ENCODE measurements at places on chromosomes 5 and 9.

GRCh38 chr5:3615217-3615616 is 19.6 kb downstream of the IRX1 start:
- no peaks in the 10 kb centered on the region for H3K36me3 ChIP-seq
- no peaks in the 10 kb centered on the region for H3K4me1 ChIP-seq
- no peak overlapping the region for H3K4me3 ChIP-seq
- H3K27ac ChIP-seq, result no peak overlapping the region

DNA sequence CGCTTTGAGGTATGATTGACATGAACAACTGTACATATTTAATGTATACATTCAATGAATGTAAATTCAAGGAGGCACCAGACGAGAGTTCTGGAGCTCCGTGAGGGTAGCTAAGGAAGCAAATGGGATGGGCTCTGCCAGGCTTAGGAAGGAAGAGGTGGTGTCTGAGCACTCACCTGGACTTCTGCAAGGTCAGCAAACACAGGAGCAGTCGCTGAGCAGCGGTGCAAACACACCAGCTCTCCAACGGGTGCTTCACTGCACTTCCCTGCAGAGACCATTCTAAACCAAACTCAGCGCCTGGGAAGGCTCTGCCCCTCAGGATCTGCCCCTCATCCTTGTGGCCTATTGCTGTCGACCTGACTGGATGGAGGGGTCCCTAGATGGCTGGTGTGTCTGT is 101.5 kb downstream of the COL23A1 start:
- H3K27ac ChIP-seq, result no peak overlapping the region
- no peak overlapping the region for H3K4me3 ChIP-seq
- peaks cover 6% of the 10 kb centered on the region for H3K4me1 ChIP-seq
- H3K27me3 ChIP-seq, result no peaks in the 10 kb centered on the region
- H3K36me3 ChIP-seq, result no peaks in the 10 kb centered on the region

DNA sequence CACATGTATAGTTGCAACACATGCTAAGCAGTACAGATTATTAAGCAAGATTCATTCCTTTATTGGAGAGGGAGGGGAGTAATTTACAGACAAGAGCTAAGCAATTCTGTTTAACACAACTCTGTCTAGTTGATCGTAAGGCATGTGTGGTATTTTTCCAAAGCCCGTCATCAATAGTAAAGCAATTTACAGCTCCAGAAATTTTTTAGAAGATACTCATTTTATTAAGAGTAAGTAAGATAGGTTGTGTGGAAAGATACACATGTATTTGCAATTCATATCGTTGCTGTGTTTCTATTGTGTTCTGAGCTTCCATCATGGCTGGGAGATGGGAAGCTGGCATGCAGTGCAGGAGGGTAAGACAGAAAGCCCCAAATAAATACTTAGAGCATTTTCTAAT is 289.2 kb upstream of the TMEM161B start:
- H3K36me3 ChIP-seq, result no peaks in the 10 kb centered on the region
- H3K4me3 ChIP-seq, result no peak overlapping the region
- no peaks in the 10 kb centered on the region for H3K4me1 ChIP-seq
- no peak overlapping the region for H3K27ac ChIP-seq
- no peak for DNase-seq

DNA sequence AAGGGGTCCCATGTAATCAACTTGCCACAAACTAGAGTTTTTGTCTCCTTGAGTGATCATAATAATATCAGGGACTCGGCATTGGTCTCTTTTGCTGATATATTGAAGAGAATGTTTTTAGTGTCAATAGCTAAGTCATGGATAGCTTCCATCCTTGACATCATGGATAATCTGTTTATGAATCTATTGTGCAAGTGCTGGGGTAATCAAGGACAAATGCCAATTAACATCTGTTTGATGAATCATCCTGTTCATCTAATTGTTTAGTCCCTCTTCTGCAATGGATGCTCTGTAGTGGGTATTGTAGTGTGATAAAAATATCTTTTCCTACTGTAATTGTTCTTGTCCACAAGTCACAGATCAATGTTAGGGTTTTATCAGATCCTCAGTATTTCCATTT is 607.5 kb upstream of the SEMA6A start:
- no peaks in the 10 kb centered on the region for H3K27me3 ChIP-seq
- no peaks in the 10 kb centered on the region for H3K36me3 ChIP-seq
- no peak overlapping the region for H3K4me3 ChIP-seq
- H3K4me1 ChIP-seq, result no peaks in the 10 kb centered on the region
- no peak overlapping the region for H3K27ac ChIP-seq
- no peak for DNase-seq

GRCh38 chr5:11251247-11251646 is 490.2 kb upstream of the DAP start:
- no peaks in the 10 kb centered on the region for H3K27me3 ChIP-seq
- no peaks in the 10 kb centered on the region for H3K36me3 ChIP-seq
- no peak overlapping the region for H3K27ac ChIP-seq
- no peak overlapping the region for H3K4me3 ChIP-seq

DNA sequence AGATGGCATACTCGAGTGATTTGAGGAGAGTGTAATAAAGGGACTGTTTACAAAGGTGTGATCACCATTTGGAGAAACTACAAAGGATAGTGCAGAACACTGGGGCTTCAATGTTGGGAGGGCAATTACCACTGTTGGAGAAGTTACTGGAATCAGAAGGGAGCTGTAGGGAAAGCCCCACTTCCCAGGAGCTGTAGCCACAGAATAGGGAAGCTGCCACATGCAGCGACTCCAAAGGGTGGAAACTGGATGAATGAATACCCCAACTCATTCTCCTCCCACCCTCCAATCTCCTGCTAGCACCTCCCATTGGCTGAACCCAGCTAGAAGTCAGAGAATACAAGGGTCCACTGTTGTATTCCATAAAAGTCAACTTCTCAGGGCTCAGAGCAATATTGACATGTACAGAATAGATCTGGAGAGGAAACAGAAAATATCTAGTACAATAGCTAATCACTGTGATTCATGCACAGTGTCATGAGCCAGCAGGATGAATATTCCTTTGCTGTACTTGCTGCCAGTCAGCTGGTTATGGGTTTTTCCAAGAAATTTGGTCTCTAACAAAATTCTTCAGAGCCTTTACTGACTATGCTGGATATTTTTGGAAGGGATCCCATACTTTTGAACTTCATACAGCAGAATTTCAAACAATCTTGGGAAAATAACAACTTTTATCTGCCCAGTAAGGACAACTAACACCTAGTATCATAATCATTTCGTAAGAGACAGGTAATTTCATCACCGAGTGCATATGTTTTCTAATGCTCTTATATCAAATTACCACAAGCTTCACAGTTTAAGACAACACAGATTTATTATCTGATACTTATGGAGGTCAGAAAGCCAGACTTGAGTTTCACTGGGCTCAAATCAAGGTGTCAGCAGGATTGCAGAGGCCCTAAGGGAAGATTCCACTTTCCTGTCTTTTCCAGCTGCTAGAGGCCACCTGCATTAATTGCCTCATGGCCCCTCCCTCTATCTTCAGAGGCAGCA is 39.6 kb downstream of the PDCD1LG2 start:
- H3K4me1 ChIP-seq, result no peaks in the 10 kb centered on the region
- no peak overlapping the region for H3K27ac ChIP-seq
- no peaks in the 10 kb centered on the region for H3K36me3 ChIP-seq
- H3K4me3 ChIP-seq, result no peak overlapping the region
- DNase-seq, result no peak

- no peaks in the 10 kb centered on the region for H3K36me3 ChIP-seq
- H3K27me3 ChIP-seq, result no peaks in the 10 kb centered on the region
- peaks cover 3% of the 10 kb centered on the region for H3K4me1 ChIP-seq
- DNase-seq, result no peak
- H3K4me3 ChIP-seq, result no peak overlapping the region
These were observed 191.5 kb downstream of the ZNF608 start for GRCh38 chr5:124554746-124555578.

GRCh38 chr5:37971483-37972024 is 131.7 kb upstream of the GDNF start:
- no peak for DNase-seq
- H3K27me3 ChIP-seq, result no peaks in the 10 kb centered on the region
- H3K4me3 ChIP-seq, result no peak overlapping the region
- no peaks in the 10 kb centered on the region for H3K4me1 ChIP-seq
- H3K36me3 ChIP-seq, result no peaks in the 10 kb centered on the region
- no peak overlapping the region for H3K27ac ChIP-seq

- H3K36me3 ChIP-seq, result no peaks in the 10 kb centered on the region
- no peaks in the 10 kb centered on the region for H3K27me3 ChIP-seq
- no peak overlapping the region for H3K4me3 ChIP-seq
- DNase-seq, result no peak
- no peaks in the 10 kb centered on the region for H3K4me1 ChIP-seq
- no peak overlapping the region for H3K27ac ChIP-seq
These were observed 2.9 kb upstream of the MACIR start for GRCh38 chr5:103255691-103256090.

DNA sequence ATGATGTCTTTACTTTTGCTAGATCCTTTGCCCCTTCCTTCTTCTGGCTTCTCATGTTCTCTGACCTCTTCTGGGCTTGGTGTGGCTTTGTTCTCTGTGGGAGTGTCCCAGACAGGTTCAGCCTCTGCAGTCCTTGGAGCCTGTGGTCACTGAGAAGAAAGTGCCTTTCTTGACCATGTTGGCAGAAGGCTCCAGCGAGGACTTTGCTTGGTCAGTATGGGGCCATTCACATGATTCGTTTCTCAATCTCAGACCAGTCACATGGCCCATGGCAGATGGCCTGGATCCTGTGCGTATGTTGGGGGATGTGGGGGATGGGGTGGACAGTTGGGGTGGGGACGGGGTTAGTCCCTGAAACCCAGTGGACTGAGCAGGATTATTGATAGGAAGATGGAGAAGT is 274.1 kb downstream of the ARHGAP26 start:
- no peak overlapping the region for H3K4me3 ChIP-seq
- no peak for DNase-seq
- H3K36me3 ChIP-seq, result no peaks in the 10 kb centered on the region
- no peak overlapping the region for H3K27ac ChIP-seq

- H3K4me3 ChIP-seq, result peak overlapping the region; percentile 64
- peaks cover 2% of the 10 kb centered on the region for H3K4me1 ChIP-seq
- H3K27me3 ChIP-seq, result peaks cover 3% of the 10 kb centered on the region
- H3K27ac ChIP-seq, result no peak overlapping the region
- DNase-seq, result no peak
These were observed 617 bp upstream of the PTPRD start for GRCh38 chr9:10613419-10613818.

DNA sequence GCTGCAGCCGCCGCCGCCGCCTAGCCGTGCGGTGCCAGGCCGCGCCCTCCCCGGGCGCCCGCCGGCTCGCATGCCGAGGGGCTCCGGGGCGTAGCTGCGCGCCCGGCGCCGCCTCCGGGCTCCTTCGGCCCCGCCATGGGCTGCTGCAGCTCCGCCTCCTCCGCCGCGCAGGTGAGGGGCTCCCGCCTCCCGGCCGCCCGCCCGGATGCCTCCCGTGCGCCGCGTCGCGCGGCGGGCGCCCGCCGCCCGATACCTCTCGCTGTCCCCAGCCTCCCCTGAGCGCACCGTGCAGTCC is 230 bp downstream of the SLC44A1 start:
- peak overlapping the region; percentile 84 for H3K4me3 ChIP-seq
- DNase-seq, result no peak
- no peaks in the 10 kb centered on the region for H3K36me3 ChIP-seq
- H3K4me1 ChIP-seq, result peaks cover 23% of the 10 kb centered on the region
- H3K27me3 ChIP-seq, result no peaks in the 10 kb centered on the region

GRCh38 chr9:76115982-76116646 is 225.6 kb downstream of the PCSK5 start:
- no peak overlapping the region for H3K4me3 ChIP-seq
- no peaks in the 10 kb centered on the region for H3K36me3 ChIP-seq
- H3K27ac ChIP-seq, result no peak overlapping the region
- DNase-seq, result no peak

DNA sequence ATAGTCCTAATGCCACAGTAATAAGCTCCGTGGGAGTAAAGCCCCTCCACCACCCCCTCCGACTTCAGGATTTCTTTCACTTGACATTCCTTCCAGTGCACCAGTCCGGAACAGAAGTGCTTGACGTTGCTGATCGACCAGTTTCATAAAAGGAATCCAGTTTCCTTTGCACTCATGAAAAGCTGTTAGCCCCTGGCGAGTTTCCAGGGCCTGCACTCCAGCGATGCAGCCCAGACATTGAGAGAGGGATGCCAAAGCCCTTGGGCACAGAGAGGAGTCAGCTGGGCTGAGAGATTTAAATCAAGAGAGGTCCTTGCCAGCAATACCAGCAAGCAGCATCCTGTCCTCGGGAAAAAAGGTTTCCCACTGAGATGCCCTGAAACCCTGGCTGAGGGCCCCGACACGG is 170.1 kb downstream of the GABBR2 start:
- no peaks in the 10 kb centered on the region for H3K27me3 ChIP-seq
- no peaks in the 10 kb centered on the region for H3K4me1 ChIP-seq
- no peak overlapping the region for H3K27ac ChIP-seq
- no peak for DNase-seq
- H3K4me3 ChIP-seq, result no peak overlapping the region
- H3K36me3 ChIP-seq, result no peaks in the 10 kb centered on the region

DNA sequence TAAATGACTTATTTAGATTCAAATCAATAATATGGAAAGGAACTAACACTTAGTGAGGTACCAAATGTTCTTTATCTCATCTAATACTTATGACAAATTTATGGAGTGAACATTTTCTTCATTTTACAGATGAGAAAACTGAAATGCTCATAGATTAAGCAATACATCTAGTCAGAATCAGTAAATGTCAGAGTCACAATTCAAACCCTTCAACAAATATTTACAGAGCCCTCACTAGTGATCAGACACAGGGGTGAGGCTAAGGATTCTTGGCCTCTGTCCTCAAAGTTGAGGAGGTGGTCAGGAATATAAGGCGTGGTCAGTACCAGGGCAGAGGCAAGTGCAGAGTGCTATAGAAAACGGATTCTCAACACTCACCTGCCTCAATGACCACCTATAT is 29.5 kb upstream of the ARSB start:
- no peaks in the 10 kb centered on the region for H3K36me3 ChIP-seq
- no peaks in the 10 kb centered on the region for H3K27me3 ChIP-seq
- no peak overlapping the region for H3K27ac ChIP-seq
- H3K4me3 ChIP-seq, result no peak overlapping the region
- no peak for DNase-seq

DNA sequence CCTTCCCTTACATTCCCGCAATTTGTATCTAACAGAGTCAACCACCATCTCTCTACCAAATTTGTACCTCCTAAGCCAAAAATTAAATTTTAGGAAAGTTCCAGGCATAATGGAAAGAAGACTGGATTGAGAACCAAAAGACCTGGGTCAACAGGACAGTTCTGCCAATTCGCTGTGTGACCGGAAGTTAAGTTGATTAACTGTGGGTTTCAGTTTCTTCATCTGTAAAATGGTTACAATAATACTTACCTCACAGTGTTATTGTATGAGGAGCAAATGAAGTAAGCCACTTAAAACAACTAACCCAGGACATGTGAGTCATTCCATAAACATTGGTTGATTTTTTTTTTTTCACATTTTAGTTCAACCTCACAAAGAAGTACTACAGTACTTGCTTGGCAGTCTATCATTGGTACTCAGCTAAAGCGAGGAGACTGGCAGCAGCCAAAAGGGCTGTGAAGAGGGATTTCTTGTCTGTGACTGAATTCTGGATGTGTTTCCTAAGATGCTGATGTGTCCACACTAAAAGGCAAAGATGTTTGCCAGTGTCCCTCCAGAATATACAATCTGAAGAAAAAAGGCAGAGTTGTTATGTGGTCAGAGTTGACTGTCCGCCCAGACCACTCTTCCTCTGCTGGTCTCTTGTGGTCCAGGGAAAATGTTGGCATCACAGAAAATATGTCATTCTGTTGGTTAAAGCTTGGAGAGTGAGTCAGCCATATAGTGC is 198.6 kb downstream of the TLE1 start:
- no peak for DNase-seq
- H3K27ac ChIP-seq, result no peak overlapping the region
- no peaks in the 10 kb centered on the region for H3K27me3 ChIP-seq

GRCh38 chr5:156835905-156836304 is 14.2 kb upstream of the PPP1R2B start:
- H3K36me3 ChIP-seq, result no peaks in the 10 kb centered on the region
- no peak overlapping the region for H3K27ac ChIP-seq
- H3K27me3 ChIP-seq, result no peaks in the 10 kb centered on the region
